Karpas-422 (cell line): ENCODE measurements at places on chromosomes 11 and 22.

GRCh38 chr22:36156119-36156514, 4.4 kb downstream of the APOL3 start:
- DNase-seq: no peak

- DNase-seq: no peak
Observed at GRCh38 chr11:44033411-44033850, 14.3 kb upstream of the ACCSL start.

GRCh38 chr11:12102588-12103410, 7.6 kb upstream of the MICAL2 start:
- no peak for DNase-seq

- DNase-seq: no peak
Observed at GRCh38 chr11:59574467-59574866, 41.1 kb downstream of the OSBP start.

GRCh38 chr11:109853156-109853776, 239.9 kb upstream of the ZC3H12C start:
- peak; percentile 85 for DNase-seq

DNA sequence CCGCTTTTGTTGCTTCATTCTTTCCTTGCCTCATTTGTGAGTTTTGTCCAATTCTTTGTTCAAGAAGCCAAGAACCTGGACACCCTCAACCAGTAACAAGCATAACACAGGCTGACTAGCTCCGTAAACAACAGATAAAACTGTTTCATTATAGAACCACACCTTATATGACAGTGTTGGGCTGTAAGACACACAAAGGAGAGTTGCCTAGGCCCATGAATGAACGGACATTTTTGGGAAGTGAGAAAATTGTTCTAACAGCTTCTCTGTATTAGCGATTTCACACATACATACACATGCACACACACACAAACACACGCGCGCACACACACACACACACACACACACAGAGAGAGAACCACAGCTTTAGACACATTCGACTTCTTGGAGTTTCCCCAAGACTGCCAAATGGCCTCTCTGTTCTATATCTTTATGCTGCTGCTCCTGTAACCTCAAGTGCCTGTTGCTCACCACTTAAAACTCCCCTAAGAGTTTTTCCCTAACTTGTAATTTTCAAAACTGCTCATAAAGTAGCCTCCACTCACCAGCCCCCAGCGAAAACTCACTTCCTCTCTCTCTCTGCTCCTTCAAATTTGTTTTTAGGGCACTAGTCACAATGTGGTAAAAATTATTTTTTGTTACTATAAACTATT, 35.9 kb downstream of the CTSC start:
- DNase-seq: no peak

- no peak for DNase-seq
Observed at GRCh38 chr11:88415495-88415894, 78.0 kb upstream of the CTSC start.

DNA sequence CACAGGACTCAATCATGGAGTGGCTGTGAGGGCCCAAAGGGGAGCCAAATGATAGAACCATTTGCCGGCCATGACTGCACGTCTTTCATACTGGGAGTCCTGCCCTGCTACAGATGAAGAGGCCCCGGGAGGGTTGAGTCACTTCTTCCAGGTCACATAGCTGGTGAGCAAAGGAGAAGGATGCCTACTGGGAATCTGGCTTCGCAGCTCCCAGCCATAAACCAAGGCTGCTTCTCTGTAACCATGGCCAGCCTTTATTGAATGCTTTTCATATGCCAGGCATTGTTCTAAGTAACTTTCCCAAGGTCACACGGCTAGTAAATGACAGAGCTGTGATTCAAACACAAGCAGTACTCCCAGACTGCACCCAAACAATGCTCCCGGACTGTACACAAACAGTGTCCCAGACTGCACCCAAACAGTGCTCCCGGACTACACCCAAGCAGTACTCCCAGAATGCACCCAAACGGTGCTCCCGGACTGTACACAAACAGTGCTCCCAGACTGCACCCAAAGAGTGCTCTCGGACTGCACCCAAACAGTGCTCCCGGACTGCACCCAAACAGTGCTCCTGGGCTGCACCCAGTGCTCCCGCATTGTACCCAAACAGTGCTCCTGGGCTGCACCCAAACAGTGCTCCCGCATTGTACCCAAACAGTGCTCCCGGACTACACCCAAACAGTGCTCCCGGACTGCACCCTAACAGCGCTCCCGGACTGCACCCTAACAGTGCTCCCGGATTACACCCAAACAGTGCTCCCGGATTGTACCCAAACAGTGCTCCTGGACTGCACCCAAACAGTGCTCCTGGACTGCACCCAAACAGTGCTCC, 89.8 kb downstream of the FBXO7 start:
- DNase-seq: no peak

GRCh38 chr11:84819128-84819527, 808.0 kb downstream of the DLG2 start:
- DNase-seq: no peak

- no peak for DNase-seq
Observed at GRCh38 chr11:122764371-122765090, 73.8 kb upstream of the CRTAM start.

GRCh38 chr22:16824716-16825687, at the start of gene XKR3:
Gene XKR3 (minus strand): TSS chr22:16825411. CDS start chr22:16808073, 17,338 bp downstream.
- DNase-seq: peak; percentile 73

DNA sequence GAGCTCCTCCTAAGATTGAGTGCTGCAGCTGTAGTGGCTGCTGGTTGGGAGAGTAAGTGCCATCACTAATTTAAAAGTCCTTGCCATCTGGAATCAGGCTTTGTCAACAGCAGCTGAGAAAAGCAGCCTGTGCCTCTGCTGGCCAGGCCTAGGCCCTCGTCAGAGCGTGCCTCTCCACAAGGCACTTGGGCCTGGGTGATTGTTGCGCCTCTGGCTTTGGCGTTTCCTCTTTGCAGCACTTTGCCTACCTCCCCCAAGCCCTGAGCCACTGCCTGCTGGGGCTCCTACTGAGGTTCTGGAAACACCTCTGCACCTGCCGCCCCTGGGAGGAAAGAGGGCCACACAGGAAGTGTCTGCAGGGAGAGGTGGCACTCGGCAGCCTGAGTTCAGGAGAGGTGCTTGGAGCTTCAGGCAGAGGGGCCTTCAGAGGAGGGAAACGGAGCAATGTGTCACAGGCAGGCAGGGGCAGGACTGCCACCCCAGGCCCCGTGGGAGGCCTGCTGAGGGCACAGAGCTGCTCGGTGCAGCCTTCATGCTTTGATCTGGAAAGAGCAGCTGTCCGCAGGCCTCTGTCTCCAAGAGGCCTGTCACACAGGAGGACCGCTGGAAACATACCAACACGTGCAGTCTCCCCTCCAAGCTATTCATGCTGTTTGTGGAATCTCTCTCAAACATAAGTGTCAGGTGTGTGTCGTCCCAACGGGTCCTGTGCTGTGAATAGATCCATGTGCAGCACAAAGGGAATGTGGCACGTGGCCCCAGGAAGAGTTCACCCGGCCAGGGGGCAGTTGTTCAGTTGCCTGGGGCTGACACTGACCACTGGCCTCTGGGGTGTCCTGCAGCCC, 61.5 kb upstream of the EMID1 start:
- no peak for DNase-seq

DNA sequence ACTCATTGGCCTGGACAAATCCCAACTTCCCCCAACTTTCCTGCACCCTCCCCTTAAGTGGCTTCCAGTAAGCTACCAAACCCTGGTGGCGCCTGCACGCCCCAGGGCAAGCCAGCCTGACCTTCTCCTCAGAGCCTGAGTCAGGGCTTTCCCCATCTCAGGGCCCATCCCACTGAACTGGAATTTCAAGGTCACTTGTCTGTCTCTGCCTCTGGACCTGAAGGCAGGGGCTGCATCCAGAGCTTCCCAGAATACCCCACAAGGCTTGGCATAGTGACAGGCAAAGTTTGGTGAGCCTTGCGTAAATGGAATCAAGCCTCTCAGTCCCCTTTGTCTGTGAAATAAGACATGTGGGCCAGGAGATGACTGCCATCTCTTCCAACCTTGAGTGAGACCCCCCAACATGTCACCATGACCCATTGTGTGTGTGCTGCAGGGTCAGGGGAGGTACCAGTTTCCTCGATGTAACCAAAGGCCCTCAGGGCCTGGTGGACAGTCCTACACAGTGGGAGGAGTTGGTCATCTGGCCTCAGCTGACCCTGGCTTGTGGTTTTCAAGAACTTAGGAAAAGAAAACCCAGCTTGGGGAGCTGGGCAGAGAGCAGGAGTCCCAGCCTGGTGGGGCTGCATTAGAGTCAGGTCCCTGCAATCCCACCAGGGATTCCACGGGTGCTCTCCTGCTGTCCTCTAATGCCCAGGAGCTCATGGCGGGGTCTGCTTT, 8.9 kb downstream of the ALX4 start:
- DNase-seq: no peak

DNA sequence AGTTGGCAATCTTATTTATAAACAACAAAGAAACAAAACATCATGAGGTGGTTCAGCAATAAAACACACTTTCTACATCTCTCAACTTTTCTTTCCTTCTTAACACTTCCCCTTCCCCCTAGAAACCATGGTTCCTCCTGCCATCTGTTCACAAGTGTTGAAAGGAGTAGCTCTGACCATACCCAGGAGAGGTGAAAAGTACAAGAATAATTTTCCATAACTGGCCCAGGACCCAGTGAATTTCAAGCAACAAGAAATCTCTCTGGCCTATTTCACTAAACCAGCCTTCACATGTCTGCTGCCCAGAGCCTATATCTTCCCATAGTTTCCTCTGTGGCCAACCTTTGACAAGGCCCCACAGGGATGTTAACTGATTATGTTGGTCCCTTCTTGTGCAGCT, 98.2 kb upstream of the CEP126 start:
- no peak for DNase-seq

GRCh38 chr11:86174101-86175046, 70.2 kb upstream of the EED start:
- DNase-seq: no peak

DNA sequence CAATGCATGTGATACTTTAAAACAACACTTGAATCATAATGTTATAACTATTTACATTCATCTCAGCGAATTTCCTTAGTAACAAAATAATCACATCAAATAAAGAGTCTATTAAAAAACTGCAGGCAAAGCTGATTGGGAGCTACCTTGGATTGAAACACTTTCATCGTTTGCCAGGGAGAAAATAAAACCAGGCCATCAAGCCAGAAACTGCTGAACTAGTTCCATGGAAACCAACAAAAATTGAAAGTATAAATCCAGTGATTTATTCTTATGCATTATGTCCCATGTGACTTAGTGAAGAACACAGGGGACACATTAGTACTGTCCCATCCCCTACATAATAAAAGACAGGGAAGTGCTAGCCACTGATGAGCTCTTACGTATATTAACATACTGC, 21.7 kb downstream of the SLC35F2 start:
- DNase-seq: no peak

DNA sequence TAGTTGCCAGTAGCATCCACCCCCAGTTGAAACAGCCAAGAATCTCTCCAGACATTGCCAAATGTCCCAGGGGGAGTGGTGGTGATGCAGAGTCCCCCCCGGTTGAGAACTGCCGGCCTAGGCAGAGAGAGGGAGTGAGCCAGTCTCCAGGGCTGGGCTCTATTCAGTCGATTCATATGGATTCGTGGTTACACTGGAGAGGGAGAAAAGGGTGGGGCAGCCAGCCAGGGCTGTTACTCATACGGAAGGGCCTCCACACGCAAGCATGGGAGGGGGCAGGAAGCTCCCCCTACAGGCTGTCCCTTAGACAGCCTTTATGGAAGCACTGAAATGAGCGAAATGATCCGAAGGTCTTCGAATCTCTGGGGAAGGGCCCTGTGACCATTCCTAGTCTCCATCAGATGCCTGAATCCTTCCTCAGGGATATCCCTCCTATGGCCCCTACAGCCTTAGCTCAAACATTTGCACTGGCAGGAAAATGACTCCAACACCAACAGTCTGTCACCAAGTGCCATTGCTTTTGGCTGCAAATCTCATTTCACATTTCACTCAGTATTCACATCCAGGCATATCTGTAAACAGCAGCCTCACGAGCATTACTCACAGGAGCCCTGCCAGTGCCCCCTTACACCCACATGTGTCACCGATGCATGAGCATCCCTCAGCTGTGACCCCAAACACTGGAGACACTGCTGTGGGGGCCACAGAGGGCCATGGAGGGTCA, 18.4 kb upstream of the TLCD5 start:
- DNase-seq: no peak

- no peak for DNase-seq
Observed at GRCh38 chr11:123197711-123198110, 2.7 kb upstream of the CLMP start.

GRCh38 chr22:31080164-31080847, 812 bp upstream of the SMTN start:
- DNase-seq: no peak

DNA sequence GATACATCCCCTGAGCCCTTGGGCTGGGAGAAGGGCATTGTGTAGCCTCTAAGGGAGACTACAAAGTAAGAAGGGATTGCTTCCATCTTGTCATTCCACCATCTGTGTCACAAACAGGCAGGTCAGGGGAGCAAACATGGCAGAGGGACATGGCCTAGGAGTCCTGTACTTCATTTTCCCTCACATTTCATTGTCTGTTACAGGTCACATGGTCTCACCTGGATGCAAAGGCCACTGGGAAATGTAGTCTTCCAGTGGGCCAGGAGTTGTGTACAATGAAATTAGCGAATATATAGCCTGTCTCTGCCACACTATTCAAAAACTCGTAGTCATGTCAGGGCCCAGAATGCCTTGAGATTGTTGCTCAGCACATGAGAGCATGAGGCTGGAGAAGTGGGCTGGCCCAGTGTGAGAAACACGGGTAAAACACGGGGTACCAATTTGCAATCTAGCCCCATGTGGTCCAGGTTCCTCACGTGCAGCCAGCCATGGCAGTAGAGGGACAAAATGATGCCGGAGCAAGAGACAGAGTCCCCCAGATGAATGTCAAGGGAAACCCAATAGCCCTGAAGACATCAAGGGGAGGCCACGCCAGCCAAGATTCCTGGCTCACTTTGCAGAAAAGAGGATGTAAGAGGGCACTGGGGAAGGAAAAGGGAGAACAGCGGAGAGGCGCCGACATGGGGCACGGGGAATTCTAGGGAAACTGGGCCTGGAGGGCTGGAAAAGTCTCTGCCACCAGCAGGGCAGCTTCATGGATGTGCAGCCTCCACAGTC, 47.7 kb upstream of the EMID1 start:
- peak; percentile 60 for DNase-seq

GRCh38 chr11:126303623-126304456, at the start of gene DCPS:
Gene DCPS (plus strand): TSS chr11:126304060. CDS start chr11:126304081, 21 bp downstream.
- peak; percentile 90 for DNase-seq

DNA sequence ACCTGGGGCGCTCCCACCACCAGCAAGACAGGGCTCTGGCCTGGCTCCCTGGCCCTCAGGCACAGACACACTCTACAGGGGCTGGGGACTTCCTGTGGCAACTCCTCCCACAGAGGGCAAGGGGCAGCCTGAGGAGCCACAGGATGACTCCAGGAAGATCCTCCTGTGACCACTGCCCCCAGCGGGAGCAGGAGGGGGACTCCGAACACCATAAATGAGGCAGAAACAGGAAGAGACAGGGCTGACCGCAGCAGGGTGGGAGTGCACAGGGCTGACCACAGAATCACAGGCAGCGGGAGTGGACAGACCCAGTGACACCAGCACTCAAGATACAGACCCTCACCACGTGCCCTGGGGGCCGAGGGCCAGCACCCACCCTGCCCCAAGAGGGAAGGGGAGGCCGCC, 10.8 kb downstream of the ARAP1 start:
- no peak for DNase-seq
